ENCODE measurements at places on chromosomes 3 and 15.

- no peak for DNase-seq
Measured at GRCh38 chr3:21789730-21790129, 38.7 kb upstream of the ZNF385D start.

DNA sequence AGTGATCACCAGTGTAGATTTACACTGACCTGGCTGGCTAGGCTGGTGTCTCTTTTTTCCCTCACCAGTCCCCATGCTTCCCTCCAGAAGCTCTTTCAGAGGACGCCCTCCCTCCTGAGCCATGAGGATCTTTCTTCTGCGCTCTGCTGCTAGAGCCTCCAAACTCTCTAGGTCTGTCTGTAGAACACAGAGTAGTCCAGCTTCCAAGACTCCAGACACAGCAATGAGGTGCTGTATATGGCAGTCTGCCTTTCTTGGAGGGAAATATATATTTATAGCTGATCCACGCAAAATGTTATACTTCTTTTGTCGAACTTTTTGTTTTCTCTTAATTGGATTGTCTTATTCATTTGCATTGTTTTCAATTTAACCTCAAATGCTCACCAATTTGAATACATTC is 1121.8 kb downstream of the ROBO2 start:
- DNase-seq = no peak

- no peak for DNase-seq
Measured at GRCh38 chr3:124780356-124780755, 50.1 kb downstream of the UMPS start.

- peak; percentile 37 for DNase-seq
Measured at GRCh38 chr3:147191795-147192385, 214.5 kb downstream of the ZIC4 start.

GRCh38 chr3:127286571-127287140 is 1.2 kb downstream of the PRR20G start:
- DNase-seq = no peak

GRCh38 chr3:109071350-109072142 is 46.4 kb downstream of the MORC1 start:
- no peak for DNase-seq

GRCh38 chr3:8722808-8723207 is 10.8 kb upstream of the CAV3 start:
- DNase-seq = no peak

DNA sequence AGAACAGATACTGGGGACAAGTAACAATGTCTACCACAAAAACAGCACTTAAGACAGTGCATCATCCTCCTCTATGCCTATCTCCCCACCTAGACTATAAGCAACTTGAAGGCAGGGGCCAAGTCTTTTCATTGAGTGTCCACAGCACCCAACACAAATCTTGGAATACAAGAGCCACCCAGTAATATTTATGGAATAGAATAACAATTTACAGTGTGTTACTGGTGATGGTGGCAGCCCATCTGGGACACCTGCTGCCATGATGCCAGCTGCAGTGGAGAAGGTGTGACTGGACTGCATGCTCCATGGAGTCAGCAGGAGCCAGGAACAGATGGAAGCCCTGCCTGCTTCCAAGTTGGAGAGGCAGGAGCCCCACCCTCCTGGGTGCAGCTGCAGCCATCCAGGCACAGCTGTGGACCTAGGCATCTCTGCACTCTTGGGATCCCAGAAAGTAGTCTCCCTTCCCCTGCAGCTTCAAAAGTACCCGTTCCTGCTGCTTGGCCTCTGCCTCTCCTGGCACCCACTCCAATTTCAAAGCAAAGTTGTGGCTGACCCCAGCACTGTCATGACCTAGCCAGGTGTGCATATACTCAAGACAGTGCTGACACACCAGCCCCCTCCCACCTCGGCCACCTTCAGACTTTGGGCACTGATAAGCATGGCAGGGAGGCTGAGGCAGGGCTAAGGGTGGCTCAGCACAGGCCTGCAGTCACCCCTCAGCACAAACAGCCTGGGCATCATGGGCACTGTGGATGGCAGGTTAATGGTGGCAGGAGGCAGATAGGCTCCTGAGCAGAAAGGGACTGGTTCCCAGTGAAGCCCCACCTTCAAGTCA is 94.5 kb downstream of the TPRA1 start:
- no peak for DNase-seq

- no peak for DNase-seq
Measured at GRCh38 chr3:14289590-14290461, 111.2 kb downstream of the LSM3 start.

- DNase-seq = no peak
Measured at GRCh38 chr3:57120451-57121174, 44.5 kb downstream of the IL17RD start.

- DNase-seq = no peak
Measured at GRCh38 chr3:115081444-115081843, 65.6 kb downstream of the ZBTB20 start.

GRCh38 chr3:100634493-100635272 is 25.3 kb downstream of the ADGRG7 start:
- peak; percentile 67 for DNase-seq

DNA sequence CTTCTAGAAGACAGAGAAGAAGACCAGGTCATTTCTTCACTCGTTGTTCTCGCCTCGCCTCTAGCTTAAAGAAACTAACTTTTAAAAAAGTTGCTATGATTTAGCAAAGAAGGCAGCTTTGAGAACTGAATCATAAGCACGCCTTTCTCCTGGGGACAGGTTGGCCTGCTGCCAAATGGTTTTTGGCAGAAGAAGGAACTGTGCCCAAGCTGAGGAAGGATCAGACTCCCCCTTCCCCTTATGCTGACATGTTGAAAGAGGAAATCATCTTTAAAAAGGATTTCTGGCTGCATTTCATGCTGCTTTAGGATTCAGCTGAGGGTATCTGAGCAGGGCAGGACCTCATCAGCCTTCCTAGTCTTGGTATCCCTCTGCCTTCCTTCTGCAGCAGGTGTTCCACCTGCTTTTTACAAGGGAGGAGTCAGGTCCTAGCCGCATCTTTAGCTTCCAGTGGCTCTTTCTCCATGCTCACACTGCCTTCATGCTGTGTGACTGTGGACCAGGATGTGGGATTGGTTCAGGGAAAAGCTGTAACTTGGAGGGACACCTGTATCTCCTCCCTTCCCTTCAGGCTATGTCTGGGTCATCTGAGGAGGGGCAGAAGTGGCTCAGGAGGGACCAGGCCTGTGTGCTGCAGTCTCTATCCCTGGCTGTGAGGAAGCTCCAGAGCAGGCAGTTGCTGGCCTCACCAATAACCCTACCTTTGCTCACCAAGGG is 34.1 kb upstream of the HACD2 start:
- no peak for DNase-seq

DNA sequence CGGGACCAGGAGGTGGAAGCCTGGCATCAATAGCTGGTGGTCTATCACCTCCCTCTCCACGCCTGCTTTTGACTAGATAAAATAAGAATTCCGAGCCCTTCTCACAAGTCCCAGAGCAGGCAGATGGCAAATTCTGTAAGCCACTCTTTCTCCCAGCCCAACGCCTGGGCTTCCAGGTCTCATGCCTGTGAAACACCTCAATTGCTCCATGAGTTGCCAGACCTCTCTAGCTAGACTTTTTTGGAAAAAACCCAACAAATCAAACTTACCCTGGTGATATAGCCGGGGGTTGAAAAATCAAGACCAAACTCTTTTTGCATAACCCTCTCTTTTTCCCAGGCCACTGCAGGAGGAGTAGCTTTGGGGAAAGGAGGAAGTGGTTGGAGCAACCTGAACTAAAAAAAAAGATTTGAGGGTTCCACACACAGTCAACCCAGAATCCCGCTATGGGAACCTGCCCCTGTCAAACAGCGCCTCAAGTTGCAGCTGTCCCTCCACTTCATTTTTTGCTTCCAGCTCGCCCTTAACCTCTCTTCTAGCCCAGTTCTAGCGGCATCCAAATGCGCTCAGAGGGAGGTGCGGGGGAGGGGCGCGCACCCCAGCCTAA is 7.0 kb downstream of the BHLHE40 start:
- DNase-seq = no peak

DNA sequence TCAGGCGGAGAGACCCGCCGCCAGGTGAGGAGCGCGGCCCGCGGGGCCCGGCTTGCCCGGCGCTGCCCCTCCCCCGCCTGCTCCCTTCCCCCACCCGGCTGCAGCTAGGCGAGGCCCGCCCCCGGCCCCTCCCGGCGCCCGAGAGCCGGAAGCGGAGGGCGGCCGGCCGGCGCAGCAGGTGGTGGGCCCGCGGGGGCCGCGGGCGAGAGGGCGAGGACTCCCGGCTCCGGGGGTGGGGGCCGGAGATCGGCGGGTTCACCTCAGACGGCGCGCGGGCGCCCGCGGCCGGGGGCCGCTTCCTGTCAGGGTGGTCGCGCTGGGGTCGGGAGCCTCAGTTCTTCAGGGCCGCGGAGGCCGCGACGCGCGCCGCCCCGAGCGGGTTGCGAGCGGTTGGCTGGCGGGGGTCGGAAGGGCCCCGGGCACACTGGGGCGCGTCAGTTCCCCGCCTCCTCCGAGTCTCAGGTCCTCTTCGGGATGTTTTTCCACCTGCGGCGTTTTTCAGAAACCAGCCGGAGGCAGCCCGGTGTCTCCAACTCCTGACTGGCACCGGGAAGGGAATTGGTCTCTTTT is 395 bp downstream of the ZFAND6 start:
- DNase-seq = peak; percentile 53
